Placental epithelial cell (primary cell): ENCODE measurements at places on chromosomes 2 and 18. TPM values are rescaled to one million over a fixed set of nuclear protein-coding genes. Genes with fewer than 3 reads are reported as not detected.

The MDH1B gene
- 0.43 and 3.9 TPM in 2 replicates for total RNA-seq

The PAX8 gene
- 1.6 and 3.4 TPM in 2 replicates for total RNA-seq

The EVA1A gene
- 55.0 and 88.3 TPM in 2 replicates for total RNA-seq

The VIT gene
- total RNA-seq: 0.39 TPM in 1 of 2 replicates, not detected in the other

The MYO5B gene
- total RNA-seq: 20.7 and 33.8 TPM in 2 replicates

The GNLY gene
- not detected in 2 replicates for total RNA-seq

The HOXD10 gene
- 0.39 TPM in 1 of 2 replicates, not detected in the other for total RNA-seq

The AMER3 gene
- total RNA-seq: not detected in 2 replicates

The FOXD4L1 gene
- total RNA-seq: under 0.01 TPM in 1 of 2 replicates, not detected in the other

The TDRD15 gene
- total RNA-seq: not detected in 2 replicates

The FN1 gene
- 15,002 and 24,051 TPM in 2 replicates for total RNA-seq

The NRP2 gene
- total RNA-seq: 0.22 and 2.4 TPM in 2 replicates

The DHRS9 gene
- under 0.01 TPM in 1 of 2 replicates, not detected in the other for total RNA-seq

The CDH7 gene
- not detected in 2 replicates for total RNA-seq

The ABCG8 gene
- total RNA-seq: not detected in 2 replicates

The ACOXL gene
- under 0.01 TPM in 1 of 2 replicates, not detected in the other for total RNA-seq

The DCDC2C gene
- not detected in 2 replicates for total RNA-seq

The PPP1CB gene
- total RNA-seq: 186 and 336 TPM in 2 replicates

The SLC14A1 gene
- 0.65 TPM in 1 of 2 replicates, not detected in the other for total RNA-seq

The B3GNT7 gene
- 0.65 and 1.2 TPM in 2 replicates for total RNA-seq

The PSMA8 gene
- total RNA-seq: 1.4 TPM in 1 of 2 replicates, not detected in the other

The COLEC12 gene
- total RNA-seq: under 0.01 TPM in 1 of 2 replicates, not detected in the other

The ACTG2 gene
- total RNA-seq: 0.39 and 0.98 TPM in 2 replicates

The FAM237A gene
- total RNA-seq: not detected in 2 replicates
